ENCODE measurements at places on chromosomes 3 and 15.

GRCh38 chr3:37627951-37628620 is 233.6 kb upstream of the CTDSPL start:
- DNase-seq = no peak

DNA sequence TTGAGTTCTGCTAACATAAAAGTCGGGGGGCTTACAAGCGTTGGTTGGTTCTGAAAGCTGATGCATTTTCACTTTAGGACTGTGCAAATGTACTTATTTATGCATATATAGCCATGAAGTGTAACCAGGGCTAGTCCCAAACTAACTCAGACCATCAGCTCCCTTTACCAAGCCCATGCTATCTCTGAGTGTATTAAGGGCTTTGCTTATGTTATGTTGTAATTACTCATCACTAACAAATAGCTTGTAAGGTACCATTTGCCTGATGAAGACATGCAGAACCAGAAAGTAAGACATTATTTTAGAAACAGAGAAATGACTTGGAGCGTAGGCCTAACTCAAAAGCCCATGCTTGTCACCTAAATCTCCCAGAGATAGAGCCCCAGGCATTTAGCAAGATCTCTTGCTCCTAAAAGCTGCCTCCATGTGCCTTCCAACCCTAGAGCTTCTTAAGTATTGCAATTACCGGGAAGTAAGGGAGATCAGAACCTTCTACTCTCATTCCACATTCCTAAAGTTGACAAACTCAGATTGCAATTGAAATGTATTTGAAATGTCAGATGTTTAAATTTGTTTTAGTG is 362.9 kb upstream of the RBMS3 start:
- no peak for DNase-seq

DNA sequence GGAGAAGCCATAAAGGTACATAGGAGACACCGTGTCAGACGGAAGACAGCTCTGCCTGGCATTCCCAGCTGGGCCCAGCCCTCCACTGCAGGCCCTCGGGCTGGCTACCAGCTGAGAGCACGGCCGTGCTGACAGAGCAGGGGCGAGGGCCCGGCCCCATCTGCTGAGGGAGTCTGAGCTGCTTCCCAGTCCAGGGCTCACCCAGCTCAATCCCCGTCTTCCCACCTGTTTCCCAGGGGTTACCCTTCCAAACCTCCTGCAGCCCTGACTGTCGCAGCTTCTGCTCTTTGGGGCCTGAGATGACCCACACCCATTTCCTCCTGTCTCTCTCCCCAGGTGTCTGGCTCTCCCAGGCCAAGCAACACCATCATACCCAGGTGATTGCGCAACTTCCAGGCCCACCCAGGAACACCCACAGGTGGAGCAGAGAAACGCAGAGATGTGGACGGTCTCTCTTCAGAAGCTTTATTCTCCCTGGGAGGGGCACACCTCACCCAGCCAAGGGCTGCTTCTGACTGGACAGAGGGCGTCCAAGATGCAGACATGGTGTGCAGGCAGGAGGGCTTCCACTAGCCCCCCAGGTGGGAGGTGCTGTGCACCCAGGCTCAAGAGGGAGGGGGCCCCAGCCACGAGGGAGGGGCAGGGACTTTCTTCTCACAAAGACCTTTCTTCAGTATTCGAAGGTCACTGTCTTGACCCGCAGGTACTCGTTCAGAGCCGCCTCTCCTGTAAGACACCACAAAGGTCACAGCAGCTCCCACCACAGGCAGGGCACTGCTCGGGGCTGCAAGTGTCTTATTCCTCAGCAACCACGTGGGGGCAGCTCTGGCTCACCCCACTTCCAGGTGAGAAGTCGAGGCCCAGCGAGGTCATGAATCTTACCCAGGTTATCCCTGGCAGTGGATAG is 19.4 kb upstream of the SLC41A3 start:
- DNase-seq = no peak

- no peak for DNase-seq
Observed at GRCh38 chr3:24483873-24484272, 10.8 kb downstream of the THRB start.

DNA sequence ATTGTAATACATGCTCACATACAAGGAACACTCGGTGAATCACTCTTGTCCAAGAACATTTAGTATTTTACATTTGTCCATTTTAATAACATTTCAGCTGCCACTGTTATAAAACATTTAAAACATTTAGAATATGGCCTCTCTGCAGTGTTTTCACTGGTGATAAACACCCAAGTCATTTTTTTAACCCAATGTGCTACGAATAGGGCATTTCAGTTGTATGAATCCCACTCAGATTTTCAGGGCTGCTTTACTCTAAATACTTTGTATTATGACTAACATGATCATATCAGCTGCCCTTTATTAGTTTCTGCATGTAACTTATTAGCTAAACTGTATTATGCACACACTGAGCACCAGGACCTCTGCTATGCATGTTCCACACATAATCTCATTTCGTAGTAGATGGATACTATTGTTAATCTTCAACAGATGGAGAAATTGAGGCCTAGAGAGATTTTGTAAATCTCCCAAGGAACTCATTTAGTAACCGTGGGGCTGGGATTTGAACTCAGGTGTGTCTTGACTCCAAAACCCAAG is 148.6 kb upstream of the CDIN1 start:
- no peak for DNase-seq

DNA sequence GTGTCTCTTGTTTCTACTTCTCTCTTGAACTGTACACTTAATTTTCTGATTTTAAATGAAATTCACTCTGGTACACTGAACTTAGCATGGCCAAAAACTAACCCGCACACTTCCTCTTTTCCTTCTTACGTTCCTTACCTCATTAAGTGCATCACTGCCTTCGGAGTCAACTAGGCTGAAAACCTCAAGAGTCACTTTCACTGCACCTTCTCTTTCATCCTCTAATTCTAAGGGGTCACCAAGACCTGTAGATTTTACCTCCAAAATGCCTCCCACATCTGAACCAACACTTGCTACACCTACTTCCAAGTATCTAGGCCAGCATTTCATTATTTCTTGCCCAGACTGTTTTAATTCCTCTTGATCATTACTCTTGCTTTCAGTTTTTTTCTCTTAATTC is 6.6 kb downstream of the CBLB start:
- DNase-seq = no peak

DNA sequence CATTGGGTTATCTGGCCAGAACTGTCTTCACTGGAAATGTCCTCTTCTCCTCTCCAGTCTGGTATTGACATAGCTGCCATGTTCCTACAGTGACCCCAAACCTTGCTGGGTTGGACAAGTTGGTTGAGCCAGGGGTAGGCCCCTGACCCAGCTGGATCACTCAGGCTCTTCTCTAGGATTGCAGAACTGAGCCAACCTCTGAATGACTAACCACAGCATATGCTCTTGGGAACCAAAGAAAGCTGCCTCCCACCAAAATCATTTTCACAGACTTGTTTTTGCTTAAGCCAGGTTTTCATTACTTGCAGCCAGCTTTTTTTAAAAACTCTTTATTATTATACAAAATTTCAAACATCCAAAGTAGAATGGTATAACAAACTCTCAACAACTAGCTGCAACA is 41.4 kb downstream of the FSIP1 start:
- no peak for DNase-seq

DNA sequence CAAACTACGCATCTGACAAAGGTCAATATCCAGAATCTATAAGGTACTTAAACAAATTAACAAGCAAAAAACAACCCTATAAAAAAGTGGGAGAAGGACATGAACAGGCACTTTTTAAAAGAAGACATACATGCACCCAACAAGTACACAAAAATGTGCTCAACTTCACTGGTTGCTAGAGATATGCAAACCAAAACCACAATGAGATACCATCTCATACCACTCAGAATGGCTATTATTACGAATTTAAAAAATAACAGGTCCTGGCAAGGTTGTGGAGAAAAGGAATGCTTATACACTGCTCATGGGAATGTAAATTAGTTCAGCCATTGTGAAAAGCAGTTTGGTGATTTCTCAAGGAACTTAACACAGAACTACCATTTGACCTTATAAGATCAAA is 175.6 kb upstream of the MLF1 start:
- no peak for DNase-seq

GRCh38 chr3:184846496-184846895 is 34.5 kb downstream of the VPS8 start:
- DNase-seq = no peak

Measured in SJCRH30 (cell line).